Dermis microvascular lymphatic vessel endothelial cell (primary cell): ENCODE measurements at places on chromosomes 6 and 20. TPM values are rescaled to one million over a fixed set of nuclear protein-coding genes. Genes with fewer than 3 reads are reported as not detected.

- no peak for DNase-seq
Measured at GRCh38 chr6:85468326-85468725, 18.4 kb downstream of the NT5E start.

DNA sequence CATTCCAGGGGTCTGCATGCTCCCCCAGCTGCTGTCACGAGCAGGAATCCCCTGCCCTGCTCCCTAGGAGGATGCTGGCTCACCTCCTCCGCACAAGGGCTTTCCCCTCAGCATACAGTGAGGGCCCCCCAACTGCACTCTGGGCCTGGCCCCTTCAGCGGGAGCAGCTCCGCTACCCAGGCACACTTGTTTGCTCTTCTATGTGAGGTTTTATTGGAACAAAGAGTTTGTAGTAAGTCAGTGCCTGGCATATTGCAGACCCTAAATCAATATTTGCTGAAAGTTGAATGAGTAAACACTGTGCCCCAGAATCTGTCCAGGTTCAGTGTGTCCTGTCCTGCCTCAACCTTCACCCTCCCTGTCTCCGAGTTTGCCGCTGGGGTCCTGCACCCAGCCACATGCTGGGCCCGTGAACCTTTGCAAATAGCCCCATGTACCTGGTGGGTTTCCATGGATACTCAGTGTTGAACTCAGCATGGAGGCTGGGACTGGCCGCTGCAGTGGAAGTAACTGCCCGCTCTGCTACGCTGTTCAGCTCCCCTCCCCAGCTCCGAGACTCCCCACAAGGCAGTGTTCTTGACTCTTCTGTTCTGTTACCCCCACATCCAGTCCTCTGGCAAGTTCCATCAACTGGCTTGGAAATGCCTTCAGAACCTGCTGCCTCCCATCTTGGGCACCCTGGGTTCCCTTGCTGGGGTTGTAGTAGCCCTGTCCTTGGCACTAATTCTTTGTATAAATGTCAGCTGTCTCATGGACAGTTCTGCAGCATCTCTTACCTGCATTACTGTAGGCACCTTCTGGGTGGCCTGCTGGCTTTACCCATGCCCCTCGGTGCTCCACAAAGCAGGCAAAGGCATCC lies 15.7 kb downstream of the SLC22A1 start:
- DNase-seq, result no peak

The TTK gene
- total RNA-seq, result 4.8 and 15.5 TPM in 2 replicates

- peak; percentile 22 for DNase-seq
Measured at GRCh38 chr6:24274441-24275083, 83.3 kb downstream of the DCDC2 start.

DNA sequence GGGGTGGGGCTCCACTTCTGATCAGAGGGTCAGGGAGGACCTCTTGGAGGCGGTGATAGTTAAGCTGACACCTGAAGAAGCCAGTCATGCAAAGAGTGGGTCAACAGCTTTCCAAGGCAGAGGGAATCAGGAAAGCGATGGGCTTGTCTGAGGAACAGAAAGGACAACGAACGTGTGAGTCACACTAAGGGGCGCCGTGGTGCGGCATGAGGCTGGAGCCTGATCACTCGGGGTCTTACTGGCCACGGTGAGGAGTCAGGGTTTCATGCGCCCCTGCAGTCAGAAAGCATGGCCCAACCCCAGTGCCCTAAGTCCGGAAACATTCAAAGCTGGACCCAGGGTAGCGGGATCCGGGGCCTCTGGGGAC lies 50.6 kb upstream of the SLC32A1 start:
- DNase-seq, result peak; percentile 52

The SRC gene
- total RNA-seq, result 3.7 and 4.7 TPM in 2 replicates

DNA sequence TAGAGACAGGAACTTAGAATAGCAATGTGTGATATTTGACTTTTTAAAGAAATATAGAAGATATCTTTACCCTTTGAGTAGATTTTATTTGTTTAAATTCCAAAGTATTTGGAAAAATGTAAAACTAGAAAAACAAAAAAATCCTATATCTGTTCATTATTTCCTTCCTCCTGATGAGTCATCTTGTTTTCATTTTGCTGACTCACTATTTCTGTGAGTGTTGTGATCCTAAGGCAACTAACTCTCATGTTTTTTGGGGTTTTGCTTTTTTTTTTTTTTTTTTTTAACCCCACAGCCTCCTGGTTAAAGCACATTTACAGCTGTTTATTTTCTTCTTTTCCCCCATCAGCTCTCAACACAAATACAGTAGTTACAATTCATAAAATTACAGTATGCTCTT lies 37.8 kb upstream of the THEMIS start:
- DNase-seq, result peak; percentile 28

The IMPG1 gene
- not detected in 2 replicates for total RNA-seq

The TXLNB gene
- 0.51 TPM in 2 replicates for total RNA-seq
